Right ventricle myocardium inferior (tissue), 1 donor: ENCODE measurements at places on chromosomes 16 and 17. TPM values are rescaled to one million over a fixed set of nuclear protein-coding genes. Genes with fewer than 3 reads are reported as not detected.

Gene CENPX
- 30.5 TPM for total RNA-seq

Gene CDYL2
- 4.2 TPM for total RNA-seq

Gene KRT39
- not detected for total RNA-seq

GRCh38 chr16:51641191-51641765 lies 490.2 kb upstream of the SALL1 start:
- no peak for DNase-seq

GRCh38 chr16:82045465-82045864 lies 10.4 kb downstream of the HSD17B2 start:
- DNase-seq = no peak

GRCh38 chr16:47395733-47396498 lies 64.9 kb downstream of the ITFG1 start:
- no peak for DNase-seq

DNA sequence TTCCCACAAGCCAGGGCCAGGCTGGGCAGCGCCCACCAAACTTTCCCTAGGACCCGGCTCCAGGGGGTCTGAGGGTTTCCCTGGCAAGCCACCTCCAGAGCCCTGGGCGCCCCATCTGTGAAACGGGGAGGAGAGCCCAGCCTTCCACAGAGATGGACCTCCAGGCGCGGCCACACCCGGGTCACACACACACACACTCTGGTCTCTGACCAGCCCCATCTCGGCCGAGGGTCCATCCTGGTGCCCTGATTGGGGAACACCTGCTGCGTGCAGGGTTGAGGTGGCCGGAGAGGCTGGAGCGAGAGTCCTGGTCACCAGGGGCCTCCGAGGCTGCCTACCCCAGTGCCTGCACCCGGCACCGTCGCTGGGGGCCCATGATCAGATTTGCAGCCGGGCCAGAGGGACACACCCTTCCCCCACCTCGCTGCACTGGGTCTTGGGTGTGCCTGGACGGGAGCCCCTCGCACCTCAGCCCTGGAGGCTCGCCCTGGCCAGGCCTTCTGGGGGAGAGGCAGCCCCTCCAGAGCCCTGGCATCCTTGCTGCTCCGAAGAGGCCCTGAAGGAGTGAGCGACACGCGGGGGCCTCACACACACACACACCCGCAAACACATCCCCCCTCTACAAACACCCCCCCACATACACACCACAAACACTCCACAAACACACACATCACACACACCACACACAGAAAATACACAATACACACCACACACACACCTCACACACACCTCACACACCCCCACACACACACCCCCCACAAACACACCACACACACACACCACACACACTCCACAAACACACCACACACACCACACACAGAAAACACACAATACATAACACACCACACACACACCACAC lies 29.7 kb downstream of the SLC25A10 start:
- DNase-seq = no peak

DNA sequence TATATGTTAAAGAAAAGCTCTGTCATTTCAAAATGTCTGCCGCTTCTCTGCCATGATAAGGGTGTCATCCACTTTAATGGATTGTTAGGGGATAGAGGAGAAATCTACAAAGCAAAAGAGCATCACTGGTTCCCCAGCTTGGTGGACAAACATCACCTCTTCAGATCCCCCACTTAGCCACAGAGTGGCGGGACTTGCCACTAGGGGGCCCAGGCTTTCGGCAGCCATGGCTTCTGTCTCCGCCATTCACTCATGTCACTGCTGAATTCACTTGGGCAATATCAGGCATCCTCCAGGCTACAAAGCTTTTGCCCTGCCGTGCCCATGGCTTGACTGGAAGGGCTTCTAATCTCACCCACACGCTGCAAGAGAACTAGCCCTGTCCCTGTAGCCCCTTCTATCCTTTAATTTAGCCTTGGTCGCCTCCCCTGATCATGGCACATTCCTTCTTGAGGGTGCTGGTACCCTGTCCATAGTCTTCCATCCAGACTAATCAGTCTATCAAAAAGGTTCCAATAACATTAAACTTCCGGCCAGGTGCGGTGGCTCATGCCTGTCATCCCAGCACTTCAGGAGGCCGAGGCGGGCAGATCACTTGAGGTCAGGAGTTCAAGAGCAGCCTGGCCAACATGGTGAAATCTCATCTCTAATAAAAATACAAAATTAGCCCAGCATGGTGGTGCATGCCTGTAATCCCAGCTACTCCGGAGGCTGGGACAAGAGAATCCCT lies 34.7 kb downstream of the SBK1 start:
- DNase-seq = no peak

GRCh38 chr16:2008009-2008526 lies 1.6 kb downstream of the ZNF598 start:
- DNase-seq = no peak
